ENCODE measurements at places on chromosomes 4 and X.

- no peak for DNase-seq
These were observed 278.0 kb upstream of the BOD1L1 start for GRCh38 chr4:13905543-13905942.

GRCh38 chr4:113467581-113467980, 294.0 kb downstream of the CAMK2D start:
- DNase-seq: no peak

- no peak for DNase-seq
These were observed 75.6 kb downstream of the REPS2 start for GRCh38 chrX:17021851-17022604.

- DNase-seq: no peak
These were observed 641.6 kb downstream of the ANKRD50 start for GRCh38 chr4:124070688-124071484.

DNA sequence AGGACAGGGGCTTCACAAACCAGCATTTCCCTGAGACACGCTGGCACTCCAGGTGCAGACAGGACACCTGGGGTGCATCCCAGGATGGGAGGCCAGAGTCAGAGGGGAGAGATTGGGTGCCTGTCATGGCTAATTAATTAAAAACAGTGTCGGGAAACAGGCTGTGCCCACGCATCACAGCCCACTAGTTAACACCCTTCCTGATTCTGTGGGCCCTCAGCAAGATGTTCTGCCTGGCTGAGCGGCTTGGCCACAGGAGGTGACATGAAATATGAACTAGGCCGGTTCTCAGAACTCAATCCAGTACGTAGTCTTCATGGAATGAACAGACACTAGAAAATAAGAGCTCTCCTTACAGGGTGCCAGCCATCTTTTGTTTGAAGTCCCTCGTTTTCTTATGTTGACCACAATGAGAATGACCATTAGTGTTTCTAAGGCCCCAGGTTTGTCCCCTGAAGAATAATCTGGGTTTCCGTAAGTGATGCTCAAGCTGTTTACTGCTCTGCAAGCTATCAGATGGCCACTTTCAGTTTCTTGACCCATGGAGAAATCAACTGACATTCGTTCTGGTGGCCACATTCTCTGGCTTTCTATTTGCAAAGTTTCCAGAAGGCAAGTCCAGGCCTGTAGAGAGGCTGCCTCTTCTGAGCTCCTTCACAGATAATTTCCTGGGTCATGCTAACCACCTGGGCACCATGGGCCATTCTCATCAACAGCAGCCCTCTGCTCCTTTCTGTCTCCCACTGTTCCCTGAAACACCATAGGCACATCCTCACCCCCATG, 72.3 kb downstream of the SLC34A2 start:
- DNase-seq: no peak

DNA sequence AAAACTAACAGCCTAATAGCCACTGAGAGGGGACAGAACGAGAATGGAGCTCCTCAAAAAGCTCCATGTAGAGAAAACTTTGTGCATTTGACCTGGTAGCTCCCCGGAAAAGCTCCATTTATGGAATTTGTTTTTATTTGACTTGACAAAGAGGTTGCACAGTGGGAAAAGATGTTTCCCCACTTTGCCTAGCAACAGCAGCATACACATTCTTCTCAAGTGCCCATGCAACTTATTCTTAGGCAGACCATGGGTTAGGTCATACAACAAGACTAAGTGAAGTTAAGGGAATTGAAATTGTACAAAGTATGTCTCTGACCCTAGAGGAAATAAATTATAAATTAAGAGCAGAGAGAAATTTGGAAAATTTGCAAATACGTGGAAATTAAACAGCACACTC, 949.6 kb upstream of the PRKX start:
- DNase-seq: no peak

- DNase-seq: no peak
These were observed 20.5 kb downstream of the HADH start for GRCh38 chr4:108010167-108010566.

DNA sequence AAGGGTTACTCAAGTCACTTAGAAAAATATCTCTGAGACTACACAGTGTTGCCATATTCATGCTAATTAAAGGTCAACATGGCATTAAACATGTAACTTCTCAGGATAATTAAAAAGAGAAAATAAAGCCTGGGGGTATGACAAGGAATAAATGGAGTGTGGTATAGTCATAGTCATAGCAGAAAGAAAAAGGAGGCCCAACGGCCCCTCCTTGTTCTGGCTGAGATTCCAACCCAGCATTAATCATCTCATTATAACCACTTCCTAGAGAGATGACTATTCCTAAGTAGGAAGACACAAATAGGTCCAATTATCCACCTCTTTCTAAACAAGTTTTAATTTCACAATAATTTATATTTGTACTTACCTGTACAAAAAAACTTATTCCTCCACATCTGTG, 778.4 kb upstream of the AADAT start:
- no peak for DNase-seq

GRCh38 chr4:78068481-78068880, 11.4 kb downstream of the FRAS1 start:
- no peak for DNase-seq

GRCh38 chrX:79361192-79361870, 5.8 kb downstream of the ITM2A start:
- DNase-seq: no peak

GRCh38 chr4:8325291-8325973, 55.9 kb downstream of the HTRA3 start:
- DNase-seq: no peak

DNA sequence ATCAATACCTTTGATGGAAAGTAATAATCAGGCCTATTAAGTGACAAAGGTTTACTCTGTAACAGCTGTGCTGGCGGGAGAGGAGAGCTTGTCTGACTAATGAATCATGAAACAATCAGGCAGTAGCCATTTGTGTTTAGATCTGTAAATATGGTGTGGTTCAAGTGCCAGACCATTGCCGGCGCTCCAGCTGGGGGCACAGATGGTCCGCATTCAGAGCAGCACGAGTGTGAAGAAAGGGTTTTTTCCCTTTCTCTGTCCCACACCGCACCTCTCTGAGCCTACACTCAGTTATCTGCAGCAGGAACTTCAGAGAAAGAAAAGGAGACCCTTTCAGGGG, 111.3 kb upstream of the PAQR3 start:
- DNase-seq: no peak

- DNase-seq: no peak
These were observed 17.8 kb upstream of the TENM3 start for GRCh38 chr4:182225257-182225852.

- DNase-seq: no peak
These were observed 64.1 kb downstream of the USP11 start for GRCh38 chrX:47296766-47297365.

- no peak for DNase-seq
These were observed 45.3 kb downstream of the CASP6 start for GRCh38 chr4:109657854-109658418.

GRCh38 chr4:53505947-53506346, 85.3 kb downstream of the LNX1 start:
- no peak for DNase-seq

DNA sequence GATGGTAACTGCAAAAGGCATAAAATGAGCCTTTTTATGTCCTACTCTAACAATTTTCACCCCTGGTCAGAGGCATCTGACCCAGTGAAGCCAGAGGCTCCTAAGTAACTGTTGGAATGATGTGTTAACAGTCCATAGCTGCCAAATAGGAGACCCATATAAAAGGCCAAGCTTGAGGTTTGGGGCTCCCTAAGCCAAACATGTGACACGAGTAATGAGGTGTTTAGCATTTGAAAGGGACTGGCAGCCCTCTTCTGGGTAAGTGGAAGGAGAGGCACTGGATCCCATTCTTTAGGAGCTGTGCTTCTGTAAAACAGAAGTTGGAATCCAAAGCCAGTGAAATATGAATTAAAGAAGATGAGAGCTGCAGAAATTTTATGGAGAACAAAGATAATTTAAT, 100.6 kb upstream of the PNPLA4 start:
- no peak for DNase-seq

Measured in stimulated activated CD4-positive, alpha-beta T cell treated with anti-CD3 and anti-CD28 coated beads, Interleukin-12 subunit alpha, Interleukin-12 subunit beta, amount 100 ng/mL, for 24 hours (primary cell).